H1 (cell line): ENCODE measurements at places on chromosomes 7 and 10. TPM values are rescaled to one million over a fixed set of nuclear protein-coding genes. Genes with fewer than 3 reads are reported as not detected.

ZP3 gene
- 1.4 and 1.5 TPM in 2 replicates for total RNA-seq

LSM8 gene
- total RNA-seq, result 36.9 and 41.8 TPM in 2 replicates

KCND2 gene
- 7.3 and 7.7 TPM in 2 replicates for total RNA-seq

CALHM3 gene
- 0.17 TPM in 1 of 2 replicates, not detected in the other for total RNA-seq

TMEM225B gene
- not detected in 2 replicates for total RNA-seq

GRID2IP gene
- 1.0 and 1.3 TPM in 2 replicates for total RNA-seq

STK31 gene
- total RNA-seq, result 0.10 and 0.32 TPM in 2 replicates

CCDC3 gene
- total RNA-seq, result 3.7 and 3.8 TPM in 2 replicates

HTR5A gene
- not detected in 2 replicates for total RNA-seq

AS3MT gene
- 10.3 and 10.4 TPM in 2 replicates for total RNA-seq

TCF7L2 gene
- total RNA-seq, result 63.7 and 67.3 TPM in 2 replicates

POM121L12 gene
- total RNA-seq, result not detected in 2 replicates

GNG11 gene
- total RNA-seq, result 1.3 TPM in 2 replicates

CLRN3 gene
- not detected in 2 replicates for total RNA-seq

PGAM2 gene
- 1.4 and 2.1 TPM in 2 replicates for total RNA-seq

TUBB8 gene
- total RNA-seq, result 1.4 and 1.5 TPM in 2 replicates
